ENCODE measurements at places on chromosomes 4 and X.

DNA sequence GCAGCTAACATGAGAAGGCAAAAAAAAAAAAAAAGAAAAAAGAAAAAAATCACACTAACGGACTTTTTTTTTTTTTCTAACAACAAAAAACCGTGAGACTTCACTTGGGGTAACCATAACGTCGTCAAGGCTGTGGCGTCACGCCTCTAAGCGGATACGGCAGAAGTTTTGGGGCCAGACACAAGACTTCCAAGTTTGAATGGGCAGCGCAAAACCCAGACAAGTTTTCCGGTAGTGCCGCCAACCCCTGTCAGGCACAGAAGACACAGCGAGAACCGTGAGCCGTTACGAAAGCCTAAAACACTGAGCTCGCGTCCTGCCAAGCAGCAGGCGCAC lies 556 bp upstream of the SMARCA5 start:
- DNase-seq: no peak

GRCh38 chrX:78314561-78314960 lies 12.8 kb downstream of the CYSLTR1 start:
- no peak for DNase-seq

GRCh38 chr4:28686618-28687017 lies 1826.0 kb downstream of the STIM2 start:
- no peak for DNase-seq

DNA sequence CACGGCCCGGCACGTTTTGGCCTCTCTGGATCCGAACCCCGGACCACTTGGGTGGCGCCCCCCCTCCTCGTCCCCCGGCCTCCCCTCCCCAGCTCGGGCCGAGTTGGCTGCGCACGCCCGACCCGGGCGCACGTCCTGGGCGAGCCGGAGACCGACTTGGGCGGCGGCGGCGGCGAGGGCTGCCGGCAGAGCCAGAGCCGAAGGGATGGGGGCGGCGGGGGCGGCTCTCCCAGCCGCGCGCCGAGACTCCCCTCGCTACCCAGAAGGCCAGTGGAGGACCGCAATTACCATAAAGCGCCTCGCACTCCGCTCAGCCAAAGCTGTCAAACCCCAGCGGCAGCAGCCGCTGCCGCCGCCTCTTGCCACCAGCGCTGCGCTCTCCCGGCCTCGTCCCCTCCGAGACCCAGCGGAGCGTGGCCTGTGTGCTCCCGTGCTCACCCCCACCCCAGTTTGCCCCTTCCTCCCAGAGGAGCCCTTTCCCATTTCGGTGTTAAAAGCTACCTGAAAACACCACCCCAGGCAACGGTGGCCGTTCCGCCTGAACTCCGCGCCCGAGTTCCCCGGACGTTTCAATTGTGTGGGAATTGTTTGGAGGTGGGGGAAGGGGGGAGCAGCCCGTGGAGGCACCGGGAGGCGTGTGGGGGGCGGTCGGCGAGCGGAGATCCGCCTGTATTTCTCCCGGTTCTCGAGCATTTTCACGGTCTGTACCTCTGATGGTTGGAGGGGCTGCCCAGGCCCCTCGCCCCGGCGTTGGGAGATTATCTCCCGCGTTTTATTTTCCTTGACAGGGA lies 701 bp upstream of the BCOR start:
- no peak for DNase-seq

DNA sequence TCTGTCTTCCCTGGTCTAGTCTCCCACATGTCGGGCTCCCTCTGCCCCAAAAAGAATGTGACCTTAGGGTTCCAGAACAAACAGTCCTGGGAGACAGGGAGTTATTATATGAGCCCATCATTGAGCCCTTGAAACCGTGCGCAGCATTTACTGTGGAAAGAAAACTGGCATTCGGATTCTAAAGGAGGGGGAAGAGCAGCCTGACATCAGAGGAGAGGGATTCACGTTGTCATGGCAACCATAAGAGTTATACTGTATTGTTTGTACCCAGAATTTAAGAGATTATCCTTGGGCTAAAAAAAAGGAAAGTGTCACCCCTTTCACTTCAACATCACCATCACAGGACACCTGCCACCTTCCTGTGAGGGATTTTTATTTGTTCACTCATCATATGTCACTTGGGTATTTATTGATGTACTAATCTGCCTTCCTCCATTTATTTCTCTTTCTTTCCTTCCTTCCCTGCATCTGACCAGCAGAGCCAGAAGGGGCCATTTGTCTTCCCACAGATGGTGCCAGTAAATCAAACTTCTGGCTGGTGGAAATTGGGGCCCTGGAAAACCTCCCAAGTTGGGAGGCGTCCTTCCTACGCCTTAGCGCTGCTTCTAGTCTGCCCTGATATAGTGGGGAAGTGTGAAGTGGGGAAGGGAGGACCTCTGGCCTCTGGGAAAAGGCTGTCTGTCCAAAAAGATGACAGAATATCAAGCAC lies 64.9 kb upstream of the FRMPD3 start:
- DNase-seq: no peak

- DNase-seq: no peak
Observed at GRCh38 chrX:150680974-150681373, 12.2 kb upstream of the MTMR1 start.

GRCh38 chr4:98493296-98493695 lies 165.1 kb downstream of the TSPAN5 start:
- no peak for DNase-seq

DNA sequence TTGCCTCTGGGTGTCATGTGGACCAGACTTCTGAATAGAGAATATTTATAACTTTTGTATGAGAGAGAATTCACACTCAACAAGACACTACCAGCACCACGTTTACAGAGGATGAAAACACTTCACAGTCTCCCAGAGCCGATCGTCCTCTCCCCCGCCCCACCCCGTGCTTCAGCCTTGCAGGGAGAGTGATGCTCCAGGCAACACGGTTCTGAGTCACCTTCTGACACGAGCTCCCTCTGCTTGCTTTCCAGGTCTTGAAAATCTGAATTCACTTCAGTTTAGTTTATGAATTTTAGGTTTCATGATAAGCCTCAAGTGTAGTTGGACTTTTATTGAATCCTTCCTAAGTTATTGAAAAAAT lies 59.8 kb downstream of the CPLX1 start:
- DNase-seq: peak; percentile 49

DNA sequence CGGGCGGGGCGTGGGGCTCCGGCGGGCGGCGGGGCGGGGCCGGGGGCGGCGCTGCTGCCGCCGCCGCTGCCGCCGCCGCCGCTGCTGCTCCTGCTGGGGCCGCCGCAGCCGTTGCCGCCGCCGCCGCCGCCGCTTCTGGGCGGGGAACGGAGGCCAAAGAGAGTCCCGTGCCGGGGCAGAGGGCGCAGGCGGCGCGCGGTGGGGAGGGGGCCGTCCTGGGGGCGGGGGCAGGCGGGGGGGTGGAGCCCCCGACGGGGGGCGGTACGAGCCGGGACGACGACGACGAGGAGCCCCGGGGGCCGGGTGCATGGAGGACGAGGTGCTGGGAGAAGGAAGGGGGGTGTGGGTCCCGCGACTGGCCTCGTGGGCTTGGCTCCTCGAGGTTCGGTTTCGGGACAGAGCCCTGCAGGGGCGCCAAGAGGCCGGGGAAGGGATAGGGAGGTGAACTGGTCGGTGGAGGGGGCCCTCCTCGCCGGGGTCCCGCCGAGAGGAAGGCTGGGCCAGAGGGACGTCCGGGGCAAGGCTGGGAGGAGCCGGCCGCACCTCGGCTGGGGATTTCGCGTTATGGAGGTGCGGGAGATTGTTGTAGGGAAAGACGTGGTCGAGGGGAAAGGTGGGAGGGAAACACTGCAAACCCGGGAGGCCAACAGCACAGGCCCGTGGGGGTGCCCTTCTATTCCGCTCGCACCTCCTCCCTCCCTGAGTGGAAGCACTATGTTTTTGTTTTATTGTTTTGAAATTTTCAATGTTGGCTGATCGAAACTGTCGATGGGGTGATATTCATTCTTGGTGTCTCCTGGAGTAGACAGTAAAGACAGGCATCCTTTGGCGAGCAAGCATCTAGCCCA lies 1.9 kb downstream of the BCORL1 start:
- DNase-seq: no peak

- DNase-seq: no peak
Observed at GRCh38 chr4:184635381-184635780, 13.9 kb downstream of the CASP3 start.

- DNase-seq: no peak
Observed at GRCh38 chr4:109590905-109591304, 30.9 kb downstream of the MCUB start.

DNA sequence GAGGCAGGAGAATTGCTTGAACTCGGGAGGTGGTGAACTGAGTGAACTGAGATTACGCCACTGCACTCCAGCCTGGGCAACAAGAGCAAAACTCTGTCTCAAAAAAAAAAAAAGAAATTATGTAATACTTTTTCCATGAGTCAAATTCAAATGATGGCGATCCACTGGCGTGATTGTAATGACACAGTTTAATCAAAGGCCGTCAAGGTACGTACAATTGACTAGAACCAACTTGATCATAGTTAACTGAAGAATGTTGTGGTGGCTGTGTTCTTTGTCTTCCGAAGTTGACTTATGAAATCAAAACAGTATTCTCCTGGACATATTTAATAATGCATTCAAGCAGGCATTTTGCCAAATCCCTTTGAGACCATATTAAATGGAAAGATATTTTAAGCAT lies 318.6 kb upstream of the FAT1 start:
- no peak for DNase-seq

DNA sequence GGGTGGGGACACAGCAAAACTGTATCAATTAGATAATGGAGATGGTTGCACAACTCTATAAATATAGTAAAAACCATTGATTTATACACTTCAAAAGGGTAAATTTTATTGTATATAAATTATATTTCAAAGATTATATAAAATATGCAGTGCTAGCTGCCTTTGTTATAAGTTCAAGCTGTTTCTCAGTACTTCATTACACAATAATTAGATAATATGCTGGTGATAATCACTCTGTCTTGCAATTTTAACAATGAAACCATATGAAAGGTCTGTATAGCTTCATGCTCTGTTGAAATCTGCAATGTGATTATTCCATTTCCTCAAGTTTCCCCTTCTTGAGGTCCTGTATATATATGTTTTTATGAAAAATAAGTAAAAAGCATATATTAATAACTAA lies 73.4 kb upstream of the PLS3 start:
- DNase-seq: no peak

DNA sequence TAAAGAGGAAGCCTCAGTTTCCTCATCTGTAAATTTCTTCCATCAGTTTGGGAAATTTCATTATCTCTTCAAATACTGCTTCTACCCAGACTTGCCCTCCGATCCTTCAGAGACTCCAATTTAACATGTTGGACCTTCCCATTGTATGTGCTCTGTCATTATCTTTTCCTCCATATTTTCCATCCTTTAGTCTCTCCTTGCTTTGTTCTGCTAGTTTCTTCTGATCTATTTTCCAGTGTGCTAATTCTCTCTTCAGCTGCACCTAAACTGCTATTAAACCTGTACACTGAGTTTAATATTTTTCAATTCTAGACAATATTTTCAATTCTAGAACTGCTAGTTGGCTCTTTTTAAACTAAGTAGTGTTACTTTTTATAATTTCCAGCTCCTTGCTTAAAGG lies 65.5 kb downstream of the EVC start:
- no peak for DNase-seq

- DNase-seq: no peak
Observed at GRCh38 chrX:70175338-70175737, 1.9 kb upstream of the DGAT2L6 start.

GRCh38 chrX:20393944-20394343 lies 127.2 kb upstream of the RPS6KA3 start:
- no peak for DNase-seq

DNA sequence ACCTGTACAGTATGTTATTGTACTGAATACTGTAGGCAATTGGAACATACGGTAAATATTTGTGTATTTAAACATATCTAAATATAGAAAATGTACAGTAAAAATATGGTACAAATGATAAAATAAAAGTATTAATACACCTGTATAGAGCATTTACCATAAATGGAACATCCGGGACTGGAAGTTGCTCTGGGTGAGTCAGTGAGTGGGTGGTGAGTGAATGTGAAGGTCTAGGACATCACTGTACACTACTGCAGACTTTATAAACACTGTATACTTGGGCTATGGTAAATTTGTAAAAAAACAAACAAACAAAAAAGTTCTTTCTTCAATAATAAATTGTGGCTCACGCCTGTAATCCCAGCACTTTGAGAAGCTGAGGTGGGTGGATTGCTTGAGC lies 52.4 kb upstream of the FHL1 start:
- no peak for DNase-seq

DNA sequence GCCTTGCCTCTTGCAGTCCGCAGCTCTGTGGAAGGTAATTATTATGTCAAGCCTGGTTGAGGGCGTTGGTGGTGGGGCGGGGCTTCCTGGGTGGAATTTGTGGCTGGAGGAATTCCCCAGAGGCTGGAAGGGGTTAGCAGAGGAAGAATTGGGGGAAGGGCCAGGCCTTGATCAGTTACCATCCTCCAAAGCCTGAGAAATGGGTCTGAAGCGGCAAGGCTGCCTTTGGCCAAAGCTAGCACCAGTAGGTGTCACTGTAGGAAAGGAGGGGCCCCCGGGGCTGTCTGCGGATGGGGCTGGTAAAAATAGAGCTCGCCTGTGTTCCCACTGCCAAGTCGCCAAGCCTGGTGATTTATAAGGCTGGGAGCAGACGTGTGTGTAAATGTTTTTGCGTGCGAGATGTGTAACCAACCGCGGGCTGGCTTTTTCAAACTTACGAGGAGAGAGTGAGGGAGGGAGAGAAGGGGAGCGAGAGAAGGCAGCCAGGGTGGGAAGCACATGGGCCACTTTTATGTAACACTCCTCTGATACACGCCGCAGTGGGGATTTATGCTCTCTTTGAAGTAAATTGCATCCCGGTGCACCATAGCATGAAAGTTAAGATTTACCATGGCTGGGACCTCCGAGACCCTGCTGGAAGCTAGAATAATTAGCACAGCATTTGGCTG lies 367.0 kb downstream of the BCOR start:
- DNase-seq: peak; percentile 15

DNA sequence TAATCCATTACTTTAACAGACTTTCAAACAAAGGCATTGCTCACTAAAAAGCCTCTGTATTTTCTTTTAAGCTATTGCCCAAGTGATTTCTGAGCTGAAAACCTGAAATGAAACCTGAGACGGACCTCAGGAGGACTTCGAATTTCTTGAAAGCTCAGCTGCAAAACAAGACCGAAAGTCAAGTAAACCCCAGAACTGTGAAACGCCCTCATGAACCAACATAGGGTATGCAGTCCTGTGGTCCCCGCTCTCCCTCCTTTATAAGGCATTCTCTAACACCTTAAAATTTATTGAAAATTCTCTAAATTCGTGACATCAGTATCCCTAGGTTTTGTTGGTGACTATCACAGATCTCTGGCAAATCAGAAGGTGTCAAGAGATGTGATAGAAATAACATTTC lies 91.8 kb downstream of the SHISA3 start:
- DNase-seq: no peak

DNA sequence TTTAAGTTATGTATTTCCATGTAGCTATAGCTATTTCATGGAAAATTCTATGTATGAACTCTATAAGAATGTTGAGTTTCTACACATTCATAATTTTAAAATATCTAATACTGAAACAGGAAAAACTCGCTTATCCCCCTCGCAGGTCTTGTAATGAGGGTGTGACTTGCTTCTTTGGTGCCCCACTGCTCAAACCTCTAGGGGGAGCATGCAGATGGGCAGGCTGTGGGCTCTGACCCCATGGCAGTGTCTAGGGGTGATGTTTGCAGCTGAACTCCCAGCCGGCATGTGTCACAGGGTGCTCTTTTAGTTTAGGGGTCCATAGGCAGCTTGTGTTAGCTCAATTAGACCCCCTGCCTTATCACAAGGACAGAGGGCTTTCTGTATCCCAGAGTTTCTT lies 1825.7 kb upstream of the ADGRL3 start:
- no peak for DNase-seq

All from nucleus accumbens (tissue), 56 donors.